Cortex of kidney (tissue), 1 donor: ENCODE measurements at places on chromosomes 16 and 17.

DNA sequence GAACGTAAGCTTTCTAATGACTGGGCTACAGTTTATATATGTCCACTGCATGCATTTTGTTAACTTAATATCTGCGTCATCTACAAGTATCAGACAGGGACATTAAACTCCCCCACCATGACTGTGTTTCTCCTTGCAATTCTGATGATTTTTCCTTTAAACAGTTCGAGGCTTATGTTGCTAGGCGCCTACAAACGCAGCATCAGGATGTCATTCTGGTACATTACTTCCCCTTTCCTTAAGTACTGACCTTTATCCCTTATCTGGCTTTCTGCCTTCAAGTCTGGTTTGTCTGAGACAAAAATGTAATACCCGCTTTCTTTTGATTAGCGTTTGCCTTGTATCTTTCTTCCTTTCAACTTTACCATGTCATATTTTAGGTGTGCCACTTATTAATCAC, 362.4 kb downstream of the SLC39A11 start:
- DNase-seq = no peak

DNA sequence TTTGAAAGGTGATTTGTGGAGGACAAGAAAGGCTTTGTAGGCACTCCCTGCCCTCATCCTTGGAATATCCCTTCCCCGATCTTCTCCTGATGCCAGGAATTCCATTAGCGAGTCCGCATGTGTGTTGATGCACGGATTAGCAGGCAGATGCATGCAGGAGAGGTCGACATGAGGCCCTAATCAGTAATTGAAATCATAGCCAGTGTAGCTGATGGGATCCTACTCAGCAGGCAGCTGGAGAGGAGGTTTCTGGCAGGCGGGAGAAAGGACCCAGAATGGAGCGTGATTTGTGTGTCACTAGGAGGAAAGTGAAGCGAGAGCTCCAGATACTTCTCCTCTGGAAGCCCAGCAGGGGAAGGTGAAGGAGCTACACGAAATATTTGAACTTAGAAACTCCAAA, 196.3 kb upstream of the CDH11 start:
- no peak for DNase-seq

- DNase-seq = no peak
Measured at GRCh38 chr17:82106688-82107305, 8.8 kb upstream of the FASN start.

GRCh38 chr17:17059301-17059890, 17.1 kb downstream of the MPRIP start:
- DNase-seq = no peak

DNA sequence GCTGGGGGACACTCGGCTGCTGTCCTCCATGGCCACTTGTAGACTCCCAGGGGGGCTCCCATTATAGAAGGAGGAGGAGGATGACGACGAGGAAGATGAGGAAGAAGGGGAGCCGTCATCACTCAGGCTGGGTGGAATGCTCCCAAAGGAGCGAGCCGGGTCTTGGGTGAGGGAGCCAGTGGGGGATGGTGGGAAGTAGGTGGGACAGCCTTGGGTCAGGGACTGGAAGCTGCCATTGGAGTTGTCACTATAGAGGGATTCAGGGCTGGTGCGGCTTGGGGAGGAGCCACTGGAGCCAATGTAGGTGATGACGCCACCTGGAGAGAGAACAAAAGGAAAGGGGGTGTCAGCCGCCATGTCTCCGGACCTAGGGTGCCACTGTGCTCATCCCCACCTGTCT, 3.3 kb downstream of the NR1D1 start:
- DNase-seq = no peak

DNA sequence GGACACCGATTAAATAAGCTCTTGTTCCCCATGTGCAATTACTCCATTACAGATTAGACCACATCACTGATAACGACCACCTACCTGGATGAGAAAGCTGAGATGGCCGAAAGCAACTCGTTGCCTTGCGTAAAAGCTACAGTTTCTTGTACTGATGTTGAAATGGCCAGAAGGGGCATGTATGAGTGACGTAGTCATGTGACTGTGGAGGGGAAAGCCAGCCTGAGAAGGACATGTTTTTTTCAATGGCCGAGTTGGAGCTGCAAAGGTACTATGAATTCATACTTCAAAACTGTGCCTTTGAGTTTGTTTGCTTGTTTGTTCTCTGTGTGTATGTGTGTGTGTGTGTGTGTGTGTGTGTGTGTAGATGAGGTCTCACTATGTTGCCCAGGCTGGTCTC, 17.0 kb upstream of the HYDIN start:
- DNase-seq = no peak

DNA sequence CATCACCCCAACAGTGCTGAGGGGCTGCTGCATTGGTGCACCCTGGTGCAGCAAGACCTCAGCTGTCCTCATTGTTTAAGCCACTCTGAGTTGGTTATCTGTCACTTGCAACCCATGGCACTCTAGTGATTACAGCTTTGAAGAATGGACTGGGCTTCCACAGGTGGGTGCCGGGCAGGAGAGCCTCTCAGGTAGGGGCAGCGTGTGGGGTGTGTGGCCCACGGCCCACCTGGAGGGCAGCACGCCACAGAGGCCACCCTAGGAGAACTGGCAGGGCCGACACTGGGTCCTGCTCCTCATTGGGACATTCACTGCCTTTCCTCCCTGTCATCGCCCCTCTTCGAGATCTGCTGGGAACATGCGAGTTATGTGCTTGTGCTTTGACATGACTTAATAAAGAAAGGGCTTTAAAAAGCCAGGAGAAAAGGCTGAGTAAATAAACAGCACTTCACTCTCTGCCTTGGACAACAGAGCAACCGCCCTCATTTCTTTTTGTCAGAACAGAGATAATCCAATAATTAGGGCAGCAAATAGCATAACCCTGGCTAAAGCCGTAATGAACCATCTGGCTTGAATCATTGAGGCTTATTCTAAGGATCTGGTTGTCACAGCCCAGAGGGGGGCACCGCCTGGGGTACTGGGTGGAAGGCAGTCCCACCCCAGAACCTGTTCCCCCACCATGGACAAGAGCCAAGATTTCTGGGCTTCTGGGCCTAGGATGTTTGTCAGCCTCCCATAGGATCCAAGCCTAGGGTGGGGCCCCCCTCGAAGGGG, 3.0 kb downstream of the DOC2B start:
- no peak for DNase-seq

- DNase-seq = no peak
Measured at GRCh38 chr16:54779549-54779948, 151.1 kb upstream of the IRX5 start.

GRCh38 chr17:35870906-35871819, 2.5 kb upstream of the HEATR9 start:
- DNase-seq = no peak

- DNase-seq = no peak
Measured at GRCh38 chr16:59188029-59188428, 453.9 kb upstream of the GOT2 start.

DNA sequence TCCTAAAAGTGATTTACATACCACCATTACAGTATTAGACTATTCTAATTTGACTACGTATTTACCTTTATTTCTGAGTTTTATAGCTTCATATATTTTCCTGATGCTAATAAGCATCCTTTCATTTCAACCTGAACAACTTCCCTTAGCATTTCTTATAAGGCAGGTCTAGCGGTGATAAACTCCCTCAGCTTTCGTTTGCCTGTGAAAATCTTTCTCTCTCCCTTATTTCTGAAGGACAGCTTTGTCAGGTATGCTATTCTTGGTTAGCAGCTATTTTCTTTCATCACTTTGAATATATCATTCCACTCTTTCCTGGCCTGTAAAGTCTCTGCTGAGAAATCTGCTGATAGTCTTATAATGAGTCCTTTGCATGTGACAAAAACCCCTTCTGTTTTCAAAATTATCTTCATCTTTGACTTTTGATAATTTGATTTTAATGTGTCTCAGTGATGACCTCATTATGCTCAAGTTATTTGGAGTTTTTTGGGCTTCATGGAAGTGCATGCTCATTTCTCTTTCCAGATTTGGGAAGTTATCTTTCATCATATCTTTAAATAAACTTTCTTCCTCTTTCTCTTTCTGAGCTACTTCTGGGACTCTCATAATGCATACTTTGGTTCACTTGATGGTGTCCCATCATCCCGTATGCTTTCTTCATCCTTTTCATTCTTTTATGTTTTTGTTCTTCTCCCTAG, 285.4 kb upstream of the PMFBP1 start:
- DNase-seq = no peak

DNA sequence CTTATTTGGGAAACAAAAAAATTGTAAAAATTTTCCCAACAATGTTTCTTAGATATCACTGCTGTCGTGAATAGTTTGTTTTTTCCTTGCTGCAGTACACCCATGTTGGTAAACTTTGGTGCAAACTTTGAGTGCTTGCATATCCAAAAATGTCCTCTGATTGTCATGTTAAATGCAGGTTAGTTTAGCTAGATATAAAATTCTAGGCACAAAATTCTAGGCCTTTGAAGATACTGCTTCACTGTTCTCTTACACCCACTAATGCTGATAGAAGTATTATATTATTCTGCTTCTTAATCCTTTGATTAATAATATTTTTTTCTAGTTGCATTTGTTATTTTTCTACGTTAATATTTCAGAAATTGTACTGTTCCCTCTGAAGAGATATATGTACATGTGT, 16.1 kb downstream of the TOM1L1 start:
- DNase-seq = no peak

GRCh38 chr17:3657588-3657869, 10.8 kb downstream of the TAX1BP3 start:
- no peak for DNase-seq

GRCh38 chr16:89060207-89060794, 33.4 kb upstream of the ACSF3 start:
- no peak for DNase-seq

- no peak for DNase-seq
Measured at GRCh38 chr16:964356-965035, 6.3 kb downstream of the LMF1 start.

GRCh38 chr16:84637709-84638108, 10.6 kb upstream of the KLHL36 start:
- DNase-seq = no peak

DNA sequence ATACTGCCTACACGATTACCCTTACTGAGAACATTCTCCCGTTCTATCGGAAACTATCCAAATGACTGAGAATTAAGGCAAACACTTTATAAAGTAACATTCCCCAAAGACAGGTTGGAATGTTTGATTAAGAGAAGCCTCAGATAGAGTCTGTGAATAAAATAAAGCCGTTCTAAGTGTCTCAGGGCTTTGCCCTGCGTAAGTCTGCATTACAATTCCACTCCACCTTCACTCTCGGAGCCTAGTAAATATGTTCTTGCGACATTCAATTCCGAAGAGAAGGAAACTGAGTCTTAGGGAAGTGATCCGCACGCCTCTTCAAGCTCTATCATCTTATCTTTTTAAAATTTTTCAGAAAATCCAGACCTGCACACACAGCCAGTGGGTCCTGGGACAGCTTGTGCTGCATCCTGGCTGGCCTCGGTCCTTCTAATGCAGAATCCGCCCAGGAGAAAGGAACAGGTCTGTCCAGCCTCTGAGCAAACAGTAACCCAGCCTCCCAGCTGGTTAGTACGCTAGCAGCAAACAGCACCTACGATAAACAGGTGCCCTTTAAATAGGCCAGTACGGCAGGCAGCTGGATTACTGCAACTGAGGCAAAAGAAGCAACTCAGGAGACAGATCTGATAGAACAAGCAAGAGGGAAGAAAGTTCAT, 254.1 kb upstream of the IRX3 start:
- DNase-seq = no peak

DNA sequence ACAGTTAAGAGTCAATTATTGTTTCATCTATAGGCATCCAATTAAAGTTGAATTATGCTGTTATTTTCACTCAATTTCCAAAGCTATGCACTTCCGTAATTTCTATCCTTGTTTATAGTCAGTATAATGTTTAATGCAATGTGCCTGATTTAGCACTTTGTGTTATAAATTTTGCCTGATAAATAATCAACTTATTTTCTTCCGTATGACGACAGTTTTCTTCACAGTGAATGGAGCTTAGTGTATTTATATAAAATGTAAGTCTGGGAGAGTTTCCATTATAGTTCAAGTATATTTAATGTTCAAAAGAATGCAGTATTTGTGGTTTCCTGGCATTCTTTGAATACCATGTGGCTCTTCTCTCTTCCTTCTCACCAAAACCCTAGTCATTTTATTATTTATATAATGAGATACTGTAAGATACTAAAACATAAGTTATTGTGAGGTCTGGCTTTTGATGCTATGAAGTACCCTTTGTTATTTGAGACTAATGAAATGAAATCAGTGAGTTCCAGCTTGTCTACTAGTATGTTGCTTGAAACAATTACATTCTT, 240.6 kb downstream of the PRKCA start:
- DNase-seq = no peak

- DNase-seq = no peak
Measured at GRCh38 chr17:77681861-77682260, 276.6 kb upstream of the TNRC6C start.
